ENCODE measurements at places on chromosomes 11 and 22. TPM values are rescaled to one million over a fixed set of nuclear protein-coding genes. Genes with fewer than 3 reads are reported as not detected.

The OR51B2 gene
- polyA plus RNA-seq, result not detected

The PGA4 gene
- polyA plus RNA-seq, result 3,314 TPM

The TRIM44 gene
- polyA plus RNA-seq, result 19.8 TPM

The SPDYC gene
- polyA plus RNA-seq, result not detected

The PNPLA5 gene
- polyA plus RNA-seq, result not detected

The MMP8 gene
- polyA plus RNA-seq, result 0.31 TPM

The NF2 gene
- polyA plus RNA-seq, result 15.9 TPM

The MS4A15 gene
- polyA plus RNA-seq, result not detected

The STX3 gene
- 11.4 TPM for polyA plus RNA-seq

The POU2F3 gene
- polyA plus RNA-seq, result 0.08 TPM

The KRTAP5-11 gene
- polyA plus RNA-seq, result not detected

The CCDC81 gene
- polyA plus RNA-seq, result 0.12 TPM

The CBL gene
- 5.8 TPM for polyA plus RNA-seq

The MFRP gene
- 0.03 TPM for polyA plus RNA-seq

The MAPK12 gene
- 4.7 TPM for polyA plus RNA-seq

The GNG3 gene
- not detected for polyA plus RNA-seq

The DNAJB7 gene
- not detected for polyA plus RNA-seq

The PUS3 gene
- polyA plus RNA-seq, result 12.2 TPM

The RPS6KA4 gene
- 29.4 TPM for polyA plus RNA-seq

The OR51M1 gene
- polyA plus RNA-seq, result not detected

The ACTN3 gene
- 0.03 TPM for polyA plus RNA-seq

The APLNR gene
- polyA plus RNA-seq, result 0.34 TPM

The SBF1 gene
- polyA plus RNA-seq, result 36.5 TPM

The CCDC87 gene
- polyA plus RNA-seq, result not detected

The CCDC83 gene
- polyA plus RNA-seq, result not detected

The CHRDL2 gene
- polyA plus RNA-seq, result 0.34 TPM

The TSKU gene
- polyA plus RNA-seq, result 67.9 TPM

The RBM14 gene
- polyA plus RNA-seq, result 21.1 TPM

The PITPNM1 gene
- 11.5 TPM for polyA plus RNA-seq

The FOLR1 gene
- 0.58 TPM for polyA plus RNA-seq

The OR8B12 gene
- not detected for polyA plus RNA-seq

The TRIM21 gene
- 12.7 TPM for polyA plus RNA-seq

The ART1 gene
- not detected for polyA plus RNA-seq

The MS4A4E gene
- 0.56 TPM for polyA plus RNA-seq

The MS4A7 gene
- 22.1 TPM for polyA plus RNA-seq

The BATF2 gene
- 5.5 TPM for polyA plus RNA-seq

The UBE4A gene
- polyA plus RNA-seq, result 14.7 TPM

The GRM5 gene
- not detected for polyA plus RNA-seq

The ZP1 gene
- 0.79 TPM for polyA plus RNA-seq

The SEZ6L gene
- polyA plus RNA-seq, result 0.01 TPM

The MPPED2 gene
- 0.86 TPM for polyA plus RNA-seq

The SCGB1C1 gene
- 0.40 TPM for polyA plus RNA-seq

The TCN2 gene
- polyA plus RNA-seq, result 29.2 TPM

The TRIM48 gene
- polyA plus RNA-seq, result not detected

The NECTIN1 gene
- polyA plus RNA-seq, result 2.7 TPM

The IGSF9B gene
- polyA plus RNA-seq, result 2.6 TPM

Measured in adipose tissue (tissue), 3 donors.